Activated CD4-positive, alpha-beta T cell treated with anti-CD3 and anti-CD28 coated beads, Interleukin-2, amount 50 U/mL, for 48 hours (primary cell): ENCODE measurements at places on chromosomes 16 and 17.

DNA sequence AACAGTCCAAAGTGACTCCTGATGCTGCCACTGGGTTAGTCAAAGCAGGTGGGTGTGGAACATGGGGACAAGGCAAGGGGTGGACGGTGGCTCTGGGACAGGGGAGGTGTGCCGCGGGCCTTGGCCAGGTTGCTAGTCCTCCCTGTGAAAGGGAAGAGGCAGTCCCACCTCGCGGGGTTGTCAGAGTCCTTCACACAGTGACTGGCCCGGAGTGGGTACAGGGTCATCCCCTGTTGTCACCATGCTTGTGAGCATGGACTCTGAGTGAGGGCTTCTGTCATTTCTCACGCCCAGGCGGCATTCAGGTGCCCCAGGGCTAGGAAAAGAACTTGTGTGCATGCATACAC lies 3.1 kb upstream of the ZNF469 start:
- DNase-seq, result no peak

GRCh38 chr16:88453611-88454522 lies 787 bp downstream of the ZFPM1 start:
- DNase-seq, result peak; percentile 41

DNA sequence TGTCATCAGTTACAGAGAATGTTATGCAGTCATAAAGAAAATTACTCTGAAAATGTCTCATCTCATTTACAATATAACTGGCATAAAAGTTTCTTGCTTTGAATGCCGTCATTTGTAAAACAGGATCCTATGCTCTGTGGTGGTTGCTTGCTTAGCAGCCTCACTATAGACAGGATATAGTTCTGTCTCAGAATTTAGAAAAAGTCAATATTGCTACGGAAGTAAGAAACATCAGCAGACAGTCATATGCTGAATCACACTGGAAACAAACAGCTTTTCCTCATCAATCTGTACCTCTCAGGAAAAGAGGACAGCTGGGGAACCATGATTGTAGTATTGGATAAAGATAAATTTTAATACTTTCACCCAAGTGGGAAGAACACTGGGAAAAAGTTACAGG lies 105.5 kb downstream of the MYO1D start:
- DNase-seq, result no peak

- no peak for DNase-seq
Observed at GRCh38 chr17:61413661-61414126, 14.1 kb downstream of the TBX2 start.

DNA sequence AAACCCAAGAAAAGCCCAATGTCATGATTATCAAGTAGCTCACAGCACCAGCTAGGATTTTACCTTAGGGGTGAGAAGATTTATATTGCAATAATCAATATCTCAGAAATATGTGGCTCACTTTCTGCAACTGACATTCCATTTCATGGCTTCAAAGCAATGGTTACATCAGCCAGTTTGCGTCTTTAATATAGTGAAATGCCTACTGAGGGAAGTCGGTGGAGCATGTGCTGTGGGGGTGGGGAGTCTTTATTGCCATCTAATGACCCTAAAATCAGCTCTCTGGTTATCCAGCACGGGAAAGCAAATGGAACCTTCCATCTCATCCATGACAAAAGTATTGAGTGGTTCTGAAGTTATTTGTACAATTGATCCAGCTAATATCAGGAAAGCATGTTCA lies 395.5 kb downstream of the CA10 start:
- DNase-seq, result no peak

GRCh38 chr17:61757168-61757567 lies 106.2 kb downstream of the BRIP1 start:
- no peak for DNase-seq

DNA sequence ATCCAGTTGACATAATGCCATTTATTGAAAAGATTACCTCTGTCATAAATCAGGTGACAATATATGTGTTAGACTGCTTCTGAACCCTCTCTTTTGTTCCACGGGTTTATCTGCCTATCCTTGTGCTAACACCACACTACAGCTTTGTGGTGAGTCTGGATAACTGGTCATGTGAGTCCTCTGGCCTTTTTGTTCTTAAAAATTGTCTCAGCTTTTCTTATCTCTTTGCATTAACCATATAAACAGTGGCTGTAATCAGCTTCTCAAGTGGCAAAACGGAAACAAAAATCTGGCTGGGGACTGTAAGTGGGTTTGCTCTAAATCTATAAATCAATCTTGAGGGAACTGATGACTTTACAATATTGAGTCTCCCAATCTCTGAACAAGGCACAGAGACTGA lies 44.6 kb downstream of the STX8 start:
- no peak for DNase-seq

- DNase-seq, result no peak
Observed at GRCh38 chr16:10612649-10613179, 32.3 kb upstream of the EMP2 start.

GRCh38 chr17:45168991-45169752 lies 7.5 kb downstream of the HEXIM2 start:
- DNase-seq, result no peak

DNA sequence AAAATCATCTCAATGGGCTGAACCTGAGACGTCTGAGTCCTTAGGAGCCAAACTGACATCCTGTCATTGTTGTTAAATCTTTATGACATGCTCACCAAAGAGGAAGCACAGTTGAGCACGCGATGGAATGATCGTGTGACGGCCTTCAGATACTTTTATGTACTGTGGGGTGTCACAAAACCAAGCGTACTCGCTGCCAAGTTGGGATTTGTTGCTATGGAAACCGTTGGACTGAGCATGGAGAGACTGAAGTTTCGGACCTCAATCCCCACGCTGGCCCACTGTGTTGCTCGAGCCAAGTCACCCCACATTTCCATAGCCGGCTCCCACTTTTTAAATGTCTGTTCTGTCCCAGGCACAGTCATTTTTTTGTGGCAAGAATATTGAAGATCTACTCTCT lies 222.8 kb upstream of the SDK2 start:
- no peak for DNase-seq
